NCI-H1105 (cell line): ENCODE measurements at places on chromosomes 7 and 10.

GRCh38 chr7:117034851-117035464, 81.7 kb downstream of the ST7 start:
- no peak for DNase-seq

GRCh38 chr10:130021383-130021950, 57.4 kb upstream of the EBF3 start:
- DNase-seq, result no peak

- DNase-seq, result no peak
These were observed 19.6 kb downstream of the KNDC1 start for GRCh38 chr10:133179651-133180050.

DNA sequence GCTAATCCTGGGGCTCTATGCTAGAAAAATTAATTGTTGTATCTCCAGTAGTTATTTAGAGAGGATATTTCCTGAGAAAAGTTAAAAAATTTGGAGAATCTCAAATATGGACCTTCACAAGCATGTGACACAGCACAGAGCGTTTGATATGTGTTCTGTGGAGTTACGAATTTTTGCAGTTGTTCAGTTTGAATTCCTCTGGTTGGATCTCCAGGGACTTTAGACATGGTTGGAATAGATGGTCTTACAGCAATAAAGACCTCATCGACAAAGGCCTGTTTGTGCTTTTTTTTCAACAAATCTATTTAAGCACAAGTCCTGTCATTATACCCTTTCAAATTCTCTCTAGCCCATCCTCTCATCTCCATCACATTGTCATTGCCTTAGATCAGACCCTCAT, 138.0 kb downstream of the TES start:
- DNase-seq, result no peak

- DNase-seq, result no peak
These were observed 104.0 kb downstream of the SLIT1 start for GRCh38 chr10:97081621-97082235.

DNA sequence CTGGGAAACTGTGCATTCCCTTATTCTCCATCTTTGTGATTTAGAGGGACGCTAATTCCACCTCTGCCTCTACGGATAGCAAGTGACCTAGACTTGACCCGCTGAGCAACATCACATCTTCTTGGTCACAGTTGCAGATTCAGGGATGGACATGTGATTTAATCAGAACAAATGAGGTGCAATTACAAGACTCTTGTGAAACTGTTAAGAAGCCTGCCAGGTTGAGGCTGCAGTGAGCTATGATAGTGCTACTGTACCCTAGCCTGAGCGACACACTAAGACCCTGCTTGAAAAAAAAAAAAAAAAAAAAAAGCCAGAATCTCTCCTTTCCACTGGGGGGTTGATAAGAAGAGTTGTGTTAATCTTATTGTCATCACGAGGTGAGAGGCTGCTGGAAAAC, 14.4 kb downstream of the MPLKIP start:
- DNase-seq, result no peak

- DNase-seq, result no peak
These were observed 25.3 kb upstream of the ACSM6 start for GRCh38 chr10:95168694-95169093.

GRCh38 chr7:88328787-88329186, 22.1 kb upstream of the STEAP4 start:
- DNase-seq, result no peak

DNA sequence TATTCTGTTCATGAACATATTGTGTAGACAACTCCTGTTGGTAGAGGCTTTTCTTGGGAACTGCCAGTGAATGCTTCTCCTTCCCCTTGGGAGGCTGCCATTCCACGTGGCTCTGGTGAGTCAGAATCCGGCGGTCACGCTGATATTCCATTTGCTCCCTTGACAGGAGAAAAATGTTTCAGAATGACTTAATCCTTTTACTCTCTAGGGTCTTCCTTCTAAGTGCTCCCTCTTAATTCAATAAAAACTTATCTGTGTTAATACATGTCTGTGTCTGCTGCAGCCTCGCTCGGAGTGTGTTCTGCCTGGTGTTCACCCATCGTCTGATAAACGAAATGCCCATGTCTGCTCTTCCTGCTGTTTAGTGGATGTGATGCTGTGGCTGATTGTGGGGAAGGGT, 278.6 kb downstream of the ARHGAP12 start:
- DNase-seq, result no peak
